KBM-7 (cell line): ENCODE measurements at places on chromosomes 1 and 21.

DNA sequence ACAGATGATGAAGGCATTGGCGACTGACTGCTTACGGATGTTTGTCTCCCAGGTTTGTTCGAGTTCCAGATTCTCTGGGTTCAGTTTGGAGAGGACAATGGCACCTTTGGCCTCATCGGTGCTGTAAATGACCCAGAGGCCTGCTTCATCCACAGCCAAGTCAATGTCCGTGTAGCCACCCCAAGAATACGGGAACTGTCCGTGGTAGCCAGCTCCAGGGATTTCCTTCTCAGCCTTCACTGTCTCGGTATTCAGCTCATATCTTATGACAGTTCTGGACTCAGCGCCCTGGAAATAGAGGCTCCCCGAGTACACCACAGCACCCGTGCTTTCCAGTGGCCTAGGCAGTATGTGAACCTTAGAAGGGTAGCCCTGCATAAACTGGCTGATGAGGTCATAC lies 14.1 kb downstream of the MYOCOS start:
- no peak for DNase-seq

GRCh38 chr1:224707843-224708725 lies 92.0 kb downstream of the CNIH3 start:
- no peak for DNase-seq

- DNase-seq: no peak
Measured at GRCh38 chr1:153364156-153364555, 6.5 kb downstream of the S100A9 start.

DNA sequence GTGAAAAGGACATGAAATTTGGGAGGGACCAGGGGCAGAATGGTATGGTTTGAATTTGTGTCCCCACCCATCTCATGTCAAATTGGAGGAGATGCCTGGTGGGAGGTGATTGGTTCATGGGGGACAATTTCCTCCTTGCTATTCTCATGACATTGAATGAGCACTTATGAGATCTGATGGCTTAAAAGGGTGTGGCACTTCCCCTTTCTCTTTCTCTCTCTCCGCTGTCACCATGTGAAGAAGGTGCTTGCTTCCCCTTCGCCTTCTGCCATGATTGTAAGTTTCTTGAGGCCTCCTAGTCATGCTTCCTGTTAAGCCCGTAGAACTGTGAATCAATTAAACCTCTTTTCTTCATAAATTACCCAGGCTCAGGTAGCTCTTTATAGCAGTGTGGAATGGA lies 7.6 kb upstream of the GBP4 start:
- no peak for DNase-seq

DNA sequence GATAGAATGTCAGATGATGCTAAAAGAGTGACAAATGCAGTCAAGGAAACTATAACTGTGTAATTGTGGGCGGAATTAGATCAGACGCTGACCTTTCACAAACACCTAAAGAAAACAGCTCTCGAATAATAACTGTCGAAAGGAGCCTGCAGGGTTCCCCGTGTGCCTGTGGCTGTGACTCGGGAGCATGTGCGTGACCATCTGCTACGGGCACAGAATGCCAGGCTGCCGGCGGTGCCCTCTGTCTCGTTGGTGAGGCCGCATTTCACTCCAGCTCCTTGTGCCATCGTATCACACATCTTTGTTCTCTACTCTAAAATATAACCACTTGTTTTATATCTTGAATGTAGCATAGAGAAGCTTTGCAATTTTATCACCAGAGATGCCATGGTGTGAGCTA lies 267.8 kb upstream of the FMN2 start:
- DNase-seq: no peak

GRCh38 chr1:199808110-199808870 lies 219.2 kb upstream of the NR5A2 start:
- DNase-seq: no peak

DNA sequence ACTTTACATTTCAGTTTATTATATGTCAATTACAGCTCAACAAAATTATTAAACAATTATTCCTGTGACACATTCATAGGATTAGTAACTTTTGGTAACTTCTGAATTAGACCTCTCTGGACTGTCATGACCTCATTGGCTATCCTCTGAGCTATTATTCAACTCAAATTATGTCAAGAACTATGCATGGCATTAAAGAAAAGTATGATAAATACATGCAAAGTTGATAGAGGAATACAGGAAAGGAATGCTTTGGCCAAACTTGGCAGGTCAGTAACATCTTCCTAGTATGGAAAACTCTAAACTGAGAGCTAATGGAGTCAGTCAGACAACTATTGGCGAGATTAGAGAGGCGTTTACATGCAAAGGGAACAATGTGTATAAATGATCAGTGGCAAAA lies 158.4 kb downstream of the DUSP10 start:
- no peak for DNase-seq

DNA sequence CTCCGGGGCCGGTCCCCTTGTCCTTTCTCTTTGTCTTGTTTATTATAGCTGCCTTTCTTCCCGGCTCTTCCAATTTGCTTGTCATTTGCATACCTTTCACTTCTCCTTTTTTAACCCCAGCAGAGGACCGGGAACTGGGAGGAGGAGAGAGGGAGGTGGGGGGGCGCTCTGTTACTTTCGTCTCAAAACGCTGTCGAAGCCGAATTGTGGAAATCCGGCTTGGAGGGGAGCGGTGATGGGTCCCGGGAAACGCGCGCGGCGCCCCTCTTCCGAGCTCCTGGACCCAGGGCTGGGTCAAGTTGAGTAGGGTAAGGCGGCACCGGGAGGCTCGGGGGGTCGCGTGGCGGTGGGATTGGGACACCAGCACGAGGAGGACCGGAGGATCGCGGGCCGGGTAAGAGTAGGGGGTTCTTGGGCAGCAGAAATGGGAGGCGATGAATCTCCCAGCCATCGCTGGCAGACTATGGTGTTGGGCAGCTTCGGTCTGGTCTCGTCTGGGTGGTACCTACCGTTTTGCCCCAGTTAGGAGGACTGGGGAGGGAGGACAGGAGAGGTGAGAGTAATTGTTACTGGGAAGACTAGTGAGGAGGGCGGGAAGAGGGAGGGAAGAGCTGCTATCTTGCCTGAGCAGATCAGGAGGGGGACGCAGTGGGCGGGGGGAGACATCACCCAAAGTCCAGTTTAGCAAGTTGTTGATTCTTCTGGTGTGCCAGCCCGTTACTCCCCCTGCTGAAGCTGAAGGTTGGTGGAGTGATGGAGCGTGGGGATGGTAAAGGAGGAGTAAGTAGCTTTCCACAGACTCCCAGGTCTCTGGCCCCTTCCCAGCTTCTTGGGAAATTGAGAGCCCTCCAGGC lies 1.5 kb downstream of the PROX1 start:
- peak; percentile 66 for DNase-seq

DNA sequence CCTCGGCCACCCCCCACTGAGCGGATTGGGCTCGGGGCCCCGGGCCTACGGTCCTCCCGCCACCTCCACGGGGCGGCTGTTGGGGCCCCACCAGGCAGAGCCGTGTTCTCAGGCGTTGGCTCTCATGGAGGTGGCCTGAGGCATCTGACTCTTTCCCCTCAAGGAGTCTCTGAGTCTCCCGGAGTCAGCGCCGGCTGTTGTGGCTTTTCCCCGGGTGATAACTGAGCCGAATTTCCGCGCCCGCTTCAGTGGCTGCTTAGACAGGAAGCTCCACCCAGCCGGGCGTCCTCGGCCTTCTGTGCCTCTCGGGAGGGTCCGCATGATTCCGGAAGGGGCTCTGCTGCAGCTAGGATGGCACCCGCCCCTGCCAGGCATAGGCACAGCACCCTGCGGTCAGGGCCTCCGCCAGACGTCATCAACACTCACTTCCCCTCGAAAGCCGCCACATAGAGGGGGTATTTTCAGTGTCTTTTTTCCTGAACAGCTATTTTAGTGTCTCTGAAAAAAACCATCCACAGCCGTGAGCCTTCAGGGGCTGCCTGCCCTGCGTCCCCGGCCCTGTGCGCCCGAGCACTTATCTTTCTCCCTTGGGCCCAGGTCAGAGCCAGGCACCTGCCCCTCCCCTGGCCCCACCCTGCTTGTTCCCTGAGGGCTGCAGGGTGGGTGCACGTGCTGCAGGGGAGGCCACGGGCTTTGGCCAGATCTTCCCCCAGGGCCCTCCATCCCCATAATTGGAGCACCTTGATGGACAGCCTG lies 72.9 kb downstream of the SKI start:
- peak; percentile 96 for DNase-seq

- DNase-seq: no peak
Measured at GRCh38 chr1:55877437-55878232, 662.5 kb upstream of the USP24 start.
